Dermis microvascular lymphatic vessel endothelial cell (primary cell): ENCODE measurements at places on chromosomes 1 and 21.

DNA sequence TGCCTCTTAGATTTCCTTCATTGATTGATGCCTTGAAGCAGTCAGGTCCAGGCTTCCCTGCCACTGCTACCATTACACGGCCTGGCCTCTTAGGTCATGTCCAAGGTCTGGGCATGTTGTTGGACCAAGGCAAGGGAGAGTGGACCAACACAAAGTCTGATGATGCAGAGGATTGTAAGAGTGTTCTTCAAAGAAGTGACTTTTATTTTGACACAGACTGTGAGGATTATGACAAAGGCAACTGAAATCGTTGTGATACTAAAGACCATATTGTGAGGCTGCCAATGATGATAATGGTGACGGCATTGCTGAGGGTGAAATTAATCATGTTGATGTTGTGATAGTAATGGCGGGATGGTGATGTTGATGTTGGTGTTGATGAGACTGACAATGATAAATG is 149.5 kb downstream of the GRIK3 start:
- DNase-seq, result no peak

GRCh38 chr1:13535227-13535626 is 21.4 kb upstream of the LRRC38 start:
- no peak for DNase-seq

DNA sequence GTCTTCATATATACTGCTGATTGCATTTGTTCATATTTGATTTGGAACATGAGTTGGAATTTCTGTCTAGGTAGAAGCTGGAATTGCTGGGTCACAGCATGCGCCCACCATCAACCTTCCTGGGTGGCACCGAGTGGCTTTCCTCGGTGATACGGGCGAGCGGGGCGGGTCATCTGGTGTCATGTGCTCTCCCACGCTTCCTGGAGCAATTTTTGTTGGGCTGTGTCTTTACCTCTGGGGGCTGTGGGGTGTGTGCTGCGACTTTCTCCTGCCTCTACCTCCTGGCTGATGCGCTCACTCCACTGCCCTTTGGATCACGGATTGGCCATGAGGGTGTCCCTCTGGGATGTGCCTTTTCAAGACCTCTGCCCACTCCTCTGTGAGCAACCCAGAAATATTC is 108.7 kb upstream of the COL6A1 start:
- no peak for DNase-seq

DNA sequence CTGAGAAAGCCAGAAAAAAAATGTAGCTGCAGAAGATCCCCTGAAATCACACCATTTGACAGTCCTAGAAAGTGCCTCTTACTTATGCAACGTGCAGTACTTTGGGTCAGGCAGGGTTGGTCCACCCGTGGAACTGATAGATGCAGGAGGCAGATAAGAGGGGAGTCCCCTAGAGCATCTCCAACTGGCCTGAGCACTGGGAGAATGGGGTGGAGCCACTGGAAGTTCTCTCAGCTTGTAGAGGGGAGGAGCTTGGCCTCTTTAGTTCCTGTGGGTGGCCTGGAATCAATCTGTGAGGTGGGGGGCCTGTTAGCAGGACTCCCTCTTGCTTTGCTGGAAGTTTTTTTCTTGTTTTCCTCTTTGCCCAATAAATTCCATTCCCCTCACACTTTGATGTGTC is 335.7 kb upstream of the NCAM2 start:
- DNase-seq, result no peak

- no peak for DNase-seq
Observed at GRCh38 chr1:112538883-112539282, 30.1 kb downstream of the WNT2B start.

GRCh38 chr1:241356519-241357365 is at the start of gene RGS7:
TSS of gene RGS7 (minus strand) at chr1:241357205.
- DNase-seq, result peak; percentile 23

GRCh38 chr1:186950547-186950946 is 121.8 kb downstream of the PLA2G4A start:
- DNase-seq, result peak; percentile 76

GRCh38 chr1:62269851-62270495 is 49.3 kb downstream of the KANK4 start:
- DNase-seq, result no peak

- no peak for DNase-seq
Observed at GRCh38 chr1:199272139-199272544, 633.3 kb downstream of the PTPRC start.

GRCh38 chr1:71783071-71783470 is 499.3 kb downstream of the NEGR1 start:
- no peak for DNase-seq
